ENCODE measurements at places on chromosomes 1 and 21.

- DNase-seq, result no peak
Observed at GRCh38 chr1:24321697-24322469, 2.7 kb downstream of the GRHL3 start.

DNA sequence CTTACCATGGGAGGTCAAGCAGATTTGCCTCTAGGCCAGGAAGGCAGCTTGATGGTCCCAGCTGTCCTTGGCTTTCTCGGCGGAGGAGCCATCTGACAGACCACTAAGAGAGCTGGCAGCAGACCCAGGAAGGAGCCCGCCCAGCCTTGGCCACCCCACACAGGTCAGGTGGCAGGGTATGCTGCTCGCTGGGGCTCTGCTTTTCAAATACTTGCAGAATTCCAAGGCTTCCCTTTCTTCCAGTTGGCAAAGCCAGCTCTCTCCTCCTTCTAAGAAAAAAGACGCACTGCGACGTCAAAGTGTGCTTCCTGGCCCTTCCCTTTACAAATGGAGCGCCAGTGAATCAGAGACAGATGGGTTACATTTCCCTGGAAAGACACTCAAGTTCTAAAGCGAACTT is 229.4 kb downstream of the CACNA1E start:
- peak; percentile 90 for DNase-seq

DNA sequence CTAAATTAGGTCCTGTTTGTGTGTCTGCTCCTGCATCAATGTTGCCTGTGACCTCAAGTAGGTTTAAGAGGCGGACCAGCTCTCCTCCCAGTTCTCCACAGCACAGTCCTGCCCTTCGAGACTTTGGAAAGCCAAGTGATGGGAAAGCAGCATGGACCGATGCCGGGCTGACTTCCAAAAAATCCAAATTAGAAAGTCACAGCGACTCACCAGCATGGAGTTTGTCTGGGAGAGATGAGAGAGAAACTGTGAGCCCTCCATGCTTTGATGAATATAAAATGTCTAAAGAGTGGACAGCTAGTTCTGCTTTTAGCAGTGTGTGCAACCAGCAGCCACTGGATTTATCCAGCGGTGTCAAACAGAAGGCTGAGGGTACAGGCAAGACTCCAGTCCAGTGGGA is 79.9 kb downstream of the PRDM2 start:
- no peak for DNase-seq

DNA sequence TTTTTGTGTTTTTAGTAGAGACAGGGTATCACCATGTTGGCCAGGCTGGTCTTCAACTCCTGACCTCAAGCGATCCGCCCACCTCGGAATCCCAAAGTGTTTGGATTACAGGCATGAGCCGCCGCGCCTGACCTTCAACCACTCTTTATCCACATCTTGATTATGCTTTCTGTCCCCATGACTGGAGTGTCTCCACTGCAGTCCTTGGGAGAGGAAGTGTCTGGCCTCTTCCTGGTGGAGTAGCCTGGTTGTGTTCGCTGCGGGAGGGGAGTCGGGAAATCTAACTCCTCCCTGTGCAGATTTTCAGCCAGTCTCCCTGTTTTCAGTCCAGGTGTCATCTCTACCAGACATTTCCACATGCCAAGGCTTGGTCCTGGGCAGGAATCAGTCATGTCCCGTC is 9.7 kb downstream of the KISS1 start:
- no peak for DNase-seq

GRCh38 chr1:11736746-11737639 is 1.1 kb downstream of the AGTRAP start:
- DNase-seq, result no peak

GRCh38 chr1:213596729-213597128 is 391.0 kb upstream of the PROX1 start:
- no peak for DNase-seq

DNA sequence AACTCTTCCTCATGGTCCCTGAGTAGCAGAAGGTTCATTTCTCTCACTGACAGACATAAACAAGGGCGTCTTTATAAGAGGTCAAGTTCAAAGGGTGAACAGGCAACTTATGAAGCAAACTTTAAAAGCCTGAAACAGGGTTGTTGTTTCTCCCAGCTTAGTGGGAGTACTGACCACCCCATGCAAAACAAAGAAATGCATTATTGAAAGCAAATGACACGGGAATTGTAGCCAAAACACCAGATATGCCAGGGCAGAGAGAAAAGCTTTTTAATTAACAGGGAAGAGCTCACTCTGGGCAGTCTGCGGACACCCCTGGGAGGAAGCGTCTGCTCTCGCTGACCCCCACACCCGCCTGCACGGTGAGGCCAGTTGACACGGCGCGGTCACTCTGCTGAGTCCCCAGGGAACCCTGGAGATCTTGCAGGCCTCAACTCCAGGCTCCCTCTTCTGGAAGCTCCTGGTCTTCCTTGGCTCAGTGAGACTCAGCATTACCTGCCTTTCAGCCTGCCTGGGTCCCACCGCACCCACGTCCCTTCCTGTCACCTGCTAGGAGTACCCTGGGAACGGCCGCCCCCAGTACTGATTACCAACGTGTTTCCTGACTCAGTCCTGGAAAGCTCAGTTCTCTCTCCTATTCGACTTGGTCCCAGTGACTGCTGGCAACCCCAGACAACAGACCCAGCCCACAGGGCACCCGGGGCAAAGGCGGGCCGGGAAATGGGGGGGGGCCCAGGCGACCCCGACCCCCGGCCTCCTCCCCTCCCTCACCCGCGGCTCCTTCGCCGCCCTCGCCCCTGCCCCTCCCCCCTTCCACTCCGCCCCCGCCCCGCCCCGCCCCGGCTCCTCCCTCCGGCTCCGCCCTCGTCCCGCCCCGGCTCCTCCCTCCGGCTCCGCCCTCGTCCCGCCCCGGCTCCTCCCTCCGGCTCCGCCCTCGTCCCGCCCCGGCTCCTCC is 972 bp downstream of the CFAP410 start:
- peak; percentile 72 for DNase-seq

GRCh38 chr1:162680419-162681121 is 48.3 kb downstream of the DDR2 start:
- DNase-seq, result no peak

GRCh38 chr1:91777630-91778300 is 108.2 kb downstream of the TGFBR3 start:
- no peak for DNase-seq

DNA sequence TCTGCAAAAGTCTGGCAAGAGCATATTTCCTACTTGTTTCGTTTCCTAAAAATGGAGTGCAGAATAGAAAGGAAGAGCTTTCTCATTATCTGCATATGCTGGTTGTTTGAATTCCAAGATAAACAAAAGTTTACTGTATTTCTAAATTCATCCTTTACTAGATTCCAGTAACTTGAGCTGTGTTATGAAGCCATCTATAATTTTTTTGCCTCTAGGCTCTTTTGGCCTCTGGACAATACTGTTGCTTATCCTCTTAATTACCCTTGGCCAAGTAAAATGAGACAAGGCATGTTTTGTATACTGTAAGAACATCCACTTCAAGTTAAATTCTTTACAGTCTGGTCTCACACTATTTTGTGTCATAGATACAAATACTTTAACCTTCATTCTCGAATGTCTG is 45.6 kb upstream of the HFM1 start:
- DNase-seq, result no peak

GRCh38 chr1:19744335-19744743 is 55.4 kb downstream of the TMCO4 start:
- DNase-seq, result no peak

DNA sequence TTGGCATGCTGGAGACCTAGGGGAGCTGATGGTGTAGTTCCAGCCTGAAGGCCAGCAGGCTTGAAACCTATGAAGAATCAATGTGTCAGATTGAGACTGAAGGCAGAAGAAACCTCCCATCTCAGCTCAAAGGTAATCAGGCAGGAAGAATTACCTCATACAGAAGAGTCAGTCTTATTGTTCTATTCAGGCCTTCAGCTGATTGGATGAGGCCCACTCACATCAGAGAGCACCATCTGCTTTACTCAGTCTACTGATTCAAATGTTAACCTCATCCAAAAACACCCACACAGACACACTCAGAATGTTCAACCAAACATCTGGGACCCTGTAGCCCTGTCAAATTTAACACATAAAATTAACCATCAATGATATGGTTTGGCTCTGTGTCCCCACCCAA is 13.7 kb upstream of the CCN1 start:
- no peak for DNase-seq

DNA sequence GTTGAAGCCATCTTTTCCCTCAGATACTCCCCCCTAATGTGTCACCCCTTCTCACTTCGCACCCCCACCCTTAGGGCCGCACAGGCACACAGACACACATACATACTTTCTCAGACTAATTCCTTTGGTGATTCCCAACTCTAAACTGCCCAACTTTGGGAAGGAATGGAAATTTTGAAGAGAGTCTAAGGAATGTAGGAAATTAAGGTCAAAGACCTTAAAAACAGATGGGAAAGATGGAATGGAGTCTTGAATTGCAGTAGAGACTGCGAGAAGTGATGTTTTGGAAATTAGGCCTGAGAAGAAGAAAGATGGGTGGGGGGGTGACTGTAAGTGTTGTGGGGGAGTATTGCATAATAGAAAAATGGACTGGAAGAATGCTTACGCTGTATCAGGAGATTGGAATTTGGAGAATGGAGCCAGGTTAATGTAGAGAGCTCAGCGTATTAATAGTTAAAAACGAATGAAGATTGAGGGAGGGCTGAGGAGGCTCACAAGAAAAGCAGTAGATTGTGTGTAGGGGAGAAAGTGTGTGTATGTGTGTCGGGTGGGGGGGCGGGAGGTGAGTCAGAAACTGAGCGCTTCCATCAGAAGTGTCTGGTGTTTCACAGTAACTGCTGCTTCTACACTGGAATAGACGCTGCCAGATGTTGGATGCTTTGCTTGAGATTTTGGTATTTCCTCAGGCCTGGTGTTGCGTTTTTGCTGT is 1.7 kb downstream of the PIP5K1A start:
- no peak for DNase-seq

- no peak for DNase-seq
Observed at GRCh38 chr1:99623554-99623953, 22.4 kb upstream of the PALMD start.

DNA sequence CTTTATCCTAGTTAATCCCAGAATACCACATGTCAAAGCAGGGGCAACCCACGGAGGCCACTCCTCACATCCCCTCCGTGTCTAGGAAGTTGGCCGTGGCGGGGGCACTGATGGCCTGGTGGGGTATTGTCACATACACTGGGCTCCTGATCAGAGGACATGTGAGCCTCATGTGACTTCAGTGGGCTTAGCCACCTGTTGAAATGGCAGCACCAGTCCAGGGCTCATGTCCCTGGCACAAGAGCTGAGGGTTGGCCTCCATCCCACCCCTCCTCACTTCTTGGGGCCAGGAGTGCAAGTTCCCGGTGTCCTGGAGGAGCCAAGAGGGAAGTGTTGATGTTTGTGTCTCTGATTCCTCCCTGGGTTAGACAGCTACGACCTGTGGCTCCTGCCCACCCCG is 313.4 kb downstream of the CAMTA1 start:
- DNase-seq, result no peak

GRCh38 chr1:225595974-225596551 is 56.9 kb downstream of the ENAH start:
- no peak for DNase-seq

- no peak for DNase-seq
Observed at GRCh38 chr1:3872546-3872945, 15.3 kb downstream of the DFFB start.

DNA sequence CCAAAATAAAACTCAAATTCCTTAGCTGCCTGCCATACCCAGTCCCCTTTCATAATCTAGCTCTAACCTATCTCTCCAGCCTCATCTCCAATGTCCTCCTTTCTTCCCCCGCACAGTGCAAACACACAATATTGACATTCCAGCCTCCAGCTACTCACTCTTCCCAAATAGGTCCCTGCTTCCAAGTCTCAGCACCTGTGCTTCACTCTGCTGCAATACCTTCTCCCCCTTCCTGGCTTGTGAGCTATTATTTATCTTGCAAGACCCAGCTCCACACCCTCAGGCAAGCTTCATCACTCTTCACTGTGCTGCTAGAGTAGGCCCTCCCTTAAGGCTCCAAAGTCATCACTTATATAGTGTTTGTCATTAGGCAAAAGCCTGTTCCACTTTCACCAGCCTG is 9.7 kb downstream of the PLPP3 start:
- no peak for DNase-seq

DNA sequence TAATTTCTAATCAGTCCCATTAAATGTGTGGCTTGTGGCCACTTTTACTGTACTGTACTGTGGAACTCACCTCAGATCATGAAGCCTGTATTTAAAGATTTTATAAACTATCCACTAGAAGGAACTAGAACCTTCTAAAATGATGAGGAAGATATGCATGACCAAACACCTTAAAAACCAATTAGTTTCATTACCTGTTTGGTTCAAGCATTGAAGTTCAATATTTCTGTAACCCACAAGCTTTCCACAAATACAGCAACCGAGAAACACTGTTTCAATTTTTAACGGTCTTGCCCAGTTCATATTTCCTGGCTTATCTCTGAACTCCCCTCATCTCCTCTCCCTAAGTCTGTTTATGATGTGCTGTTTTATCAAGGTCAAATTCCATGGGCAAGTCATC is 264.3 kb upstream of the PLD5 start:
- no peak for DNase-seq

GRCh38 chr1:188641566-188642211 is 1812.9 kb downstream of the PLA2G4A start:
- no peak for DNase-seq

- DNase-seq, result no peak
Observed at GRCh38 chr1:88537787-88538186, 146.3 kb upstream of the PKN2 start.

GRCh38 chr1:167401260-167401873 is 117.0 kb downstream of the CD247 start:
- DNase-seq, result peak; percentile 55

GRCh38 chr1:211695135-211695816 is 19.9 kb upstream of the NEK2 start:
- DNase-seq, result no peak

- DNase-seq, result no peak
Observed at GRCh38 chr21:33372582-33372981, 30.6 kb upstream of the IFNGR2 start.

GRCh38 chr1:115331558-115332331 is 6.3 kb downstream of the NGF start:
- no peak for DNase-seq

GRCh38 chr1:218481116-218481775 is 136.1 kb downstream of the TGFB2 start:
- no peak for DNase-seq

GRCh38 chr1:229371624-229372023 is 28.8 kb upstream of the CCSAP start:
- no peak for DNase-seq

Data from cerebellum (tissue), 4 donors.